RWPE1 (cell line): ENCODE measurements at places on chromosomes 3 and 15.

- DNase-seq, result no peak
These were observed 11.9 kb downstream of the CISH start for GRCh38 chr3:50599716-50600118.

GRCh38 chr3:21645121-21645897, 105.7 kb downstream of the ZNF385D start:
- DNase-seq, result no peak

GRCh38 chr3:32995098-32995497, 43.7 kb downstream of the CCR4 start:
- DNase-seq, result no peak

DNA sequence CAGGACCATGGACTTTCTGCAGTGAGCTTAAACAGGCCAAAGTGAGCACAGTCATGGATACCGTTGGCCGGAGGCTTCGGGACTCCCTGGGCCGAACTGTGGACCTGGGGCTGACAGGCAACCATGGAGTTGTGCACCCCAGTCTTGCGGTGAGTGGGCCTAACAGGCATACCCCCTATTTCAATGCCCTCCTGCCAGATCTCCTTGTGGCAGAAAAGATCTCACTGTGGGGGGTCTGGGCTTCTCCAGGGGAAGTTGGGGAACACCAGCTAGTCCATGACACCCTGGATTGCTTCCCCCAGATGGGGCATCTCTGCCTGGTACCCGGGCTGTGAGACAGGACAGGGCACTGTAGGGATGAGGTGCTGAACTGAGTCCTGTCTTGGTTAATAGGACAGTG, 29.5 kb downstream of the ACAD9 start:
- DNase-seq, result no peak

DNA sequence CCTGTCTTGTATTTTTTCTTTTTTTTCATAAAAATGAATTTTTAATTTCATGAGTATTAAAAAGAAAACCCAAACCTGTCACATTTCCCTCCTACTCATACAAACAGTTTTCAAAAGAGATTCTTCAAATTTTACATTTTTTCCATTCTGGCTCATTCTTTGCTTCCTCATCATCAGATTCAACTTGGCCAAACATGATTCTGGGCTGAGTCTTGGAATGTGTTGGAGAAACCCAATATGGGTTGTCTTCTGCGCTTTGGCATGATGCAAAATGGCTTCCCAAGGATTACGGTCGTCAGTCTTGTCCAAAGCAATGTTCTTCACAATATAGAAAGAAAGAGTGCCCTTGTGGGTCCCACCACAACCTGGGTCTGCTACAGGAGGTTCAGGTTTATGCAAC, 12.4 kb upstream of the TM4SF4 start:
- no peak for DNase-seq

DNA sequence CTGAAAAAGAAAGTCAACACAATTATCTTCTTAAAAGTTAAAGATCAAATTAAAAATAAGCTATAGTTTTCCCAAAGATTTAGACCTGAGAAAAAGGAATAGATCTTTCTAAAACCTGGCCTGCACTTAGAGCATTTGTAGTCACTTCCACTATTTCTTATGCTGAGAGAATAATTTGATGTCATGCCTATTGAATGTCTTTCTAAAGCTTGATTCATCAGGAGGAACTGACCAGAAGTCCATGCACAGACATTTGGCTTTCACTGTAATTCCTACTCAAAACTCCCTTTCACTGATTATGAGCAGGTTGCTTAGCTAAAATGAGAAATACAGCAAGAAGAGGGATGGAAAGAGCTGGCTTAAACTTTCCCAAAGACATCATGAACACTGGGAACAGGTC, 4.3 kb downstream of the GREM1 start:
- no peak for DNase-seq

GRCh38 chr3:119170821-119171220, 2.6 kb upstream of the UPK1B start:
- no peak for DNase-seq

DNA sequence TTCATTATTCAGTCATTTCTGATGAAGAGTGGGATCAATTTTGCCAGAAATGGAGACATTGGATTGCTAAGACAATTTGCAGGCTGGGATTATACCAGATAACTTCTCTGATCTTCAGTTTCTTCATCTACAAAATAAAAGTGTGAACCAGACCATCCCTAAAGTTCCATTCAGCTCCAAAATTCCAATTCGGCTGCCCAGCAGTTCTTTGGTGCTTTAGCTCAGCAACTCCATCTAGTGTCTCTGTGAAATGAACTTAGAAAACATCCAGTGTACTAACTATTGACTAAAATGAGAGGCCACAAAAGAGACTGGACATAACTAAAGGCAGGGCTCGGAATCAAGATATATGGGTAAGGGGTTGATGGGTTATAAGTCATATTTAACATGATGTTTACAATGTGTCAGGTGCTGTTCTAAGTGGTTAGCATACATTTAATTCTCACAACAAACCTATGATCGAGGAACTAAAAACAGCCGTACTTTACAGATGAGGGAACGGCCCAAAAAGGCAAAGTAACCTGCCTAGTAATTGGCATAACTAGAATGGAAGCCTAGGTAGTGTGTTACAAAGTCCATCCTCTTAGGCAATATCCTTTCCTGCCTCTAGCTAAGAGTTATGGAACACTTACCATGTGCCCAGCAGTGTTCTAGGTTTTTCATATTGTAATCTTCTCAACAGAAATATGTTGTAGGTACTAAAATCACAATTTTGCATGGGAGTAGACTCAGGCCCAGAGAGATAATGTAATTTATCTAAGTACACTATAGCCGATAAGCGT, 17.0 kb downstream of the THAP10 start:
- no peak for DNase-seq

DNA sequence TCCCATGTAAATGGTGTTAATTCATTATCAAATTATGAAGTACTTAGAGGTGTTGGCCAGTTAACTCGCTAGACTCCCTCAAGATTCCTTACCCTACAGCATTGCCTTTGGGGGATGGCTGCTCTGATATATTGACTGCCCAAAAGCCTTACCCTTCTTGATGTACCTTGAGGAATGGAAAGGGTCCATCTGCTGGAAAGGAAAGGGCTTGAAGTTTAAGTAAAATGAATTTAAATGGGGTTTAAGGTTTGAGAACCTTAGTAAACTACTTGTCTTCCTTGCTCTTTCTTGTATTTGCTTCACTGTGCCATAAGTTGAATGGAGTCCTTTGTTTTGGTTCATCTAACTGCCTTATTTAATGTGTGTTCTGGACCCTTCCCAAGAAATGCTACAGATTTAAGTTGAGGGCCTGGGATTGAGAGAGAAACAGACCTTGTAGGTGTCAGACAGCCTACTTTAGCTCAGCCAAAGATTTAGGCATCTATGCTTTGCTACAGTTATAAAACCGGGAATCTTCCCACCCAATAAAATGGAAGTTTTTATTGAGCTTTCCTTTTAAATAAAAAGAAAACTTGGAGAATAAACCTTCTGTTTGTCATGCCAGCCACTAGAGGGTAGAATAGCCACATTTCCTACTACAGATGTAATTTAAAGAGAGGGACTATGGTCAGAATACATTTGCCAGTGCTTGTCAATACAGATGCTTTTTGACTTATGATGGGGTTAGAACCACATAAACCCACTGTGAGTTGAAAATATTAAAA, 25.3 kb downstream of the CMSS1 start:
- DNase-seq, result peak; percentile 48

DNA sequence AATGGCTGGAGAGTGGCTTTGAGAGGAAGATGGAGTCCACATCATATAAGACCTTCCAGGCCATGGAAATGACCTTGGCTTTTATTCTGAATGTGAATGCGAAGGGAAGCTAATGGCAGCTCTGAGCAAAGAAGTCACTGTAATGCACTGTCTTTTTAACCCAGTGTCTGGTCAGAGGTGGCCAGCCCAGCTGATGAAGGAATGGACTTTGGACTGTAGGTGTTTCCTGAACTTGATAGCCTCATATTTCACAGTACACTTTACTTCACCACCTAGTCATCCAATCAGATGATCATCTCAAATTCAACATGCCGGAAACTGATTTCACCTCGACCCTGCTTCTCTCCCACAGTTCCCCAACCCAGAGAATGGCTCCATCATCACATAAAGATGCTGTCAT, 33.4 kb downstream of the DCLK3 start:
- DNase-seq, result no peak
